Thymus (tissue), 14 donors: ENCODE measurements at places on chromosomes 12 and 14. TPM values are rescaled to one million over a fixed set of nuclear protein-coding genes. Genes with fewer than 3 reads are reported as not detected.
A peak's percentile ranks its signal among the peaks of the same experiment; 100 is the strongest.

DNA sequence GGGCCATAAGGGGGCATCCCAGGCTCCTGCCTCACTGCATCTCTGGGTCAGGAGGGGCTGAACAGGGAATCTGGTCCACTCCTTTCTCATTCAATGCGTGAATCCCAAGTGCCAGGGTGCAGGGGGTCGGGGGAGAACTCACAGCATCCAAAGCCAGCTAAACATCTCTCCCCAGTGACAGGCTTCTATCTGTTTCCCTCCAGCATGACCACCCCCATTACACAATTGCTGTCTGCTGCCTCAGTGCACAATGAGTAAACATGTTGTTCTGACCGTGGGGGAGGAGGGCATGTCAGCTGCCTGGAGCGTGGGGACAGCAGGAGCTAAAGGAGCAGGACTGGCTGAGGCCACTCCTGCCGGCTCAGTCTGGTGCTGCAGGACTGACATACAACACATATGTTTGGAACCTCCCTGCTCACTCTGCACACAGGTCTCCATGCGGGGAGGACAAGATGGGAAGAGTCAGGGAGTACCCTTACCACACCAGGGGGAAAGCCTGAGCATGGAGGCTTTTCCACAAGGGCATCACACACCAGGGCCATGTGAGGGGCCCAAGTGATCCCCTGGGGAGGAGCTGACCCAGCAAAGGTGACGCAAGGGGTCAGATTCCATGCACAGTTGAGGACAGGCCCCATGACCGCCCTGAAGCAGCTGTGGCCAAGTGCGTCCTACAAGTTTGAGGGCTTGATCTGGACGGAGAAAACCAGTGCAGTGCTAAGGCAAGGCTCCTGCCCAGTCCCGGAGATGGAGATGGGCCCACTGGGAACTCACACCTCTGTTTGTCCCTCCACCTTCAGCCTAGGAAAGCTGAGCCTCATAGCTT is 1.4 kb downstream of the TNS2 start:
- H3K4me1 ChIP-seq = peaks cover 47% of the 10 kb centered on the region
- H3K27ac ChIP-seq = peak overlapping the region; percentile 26
- no peaks in the 10 kb centered on the region for H3K36me3 ChIP-seq

DNA sequence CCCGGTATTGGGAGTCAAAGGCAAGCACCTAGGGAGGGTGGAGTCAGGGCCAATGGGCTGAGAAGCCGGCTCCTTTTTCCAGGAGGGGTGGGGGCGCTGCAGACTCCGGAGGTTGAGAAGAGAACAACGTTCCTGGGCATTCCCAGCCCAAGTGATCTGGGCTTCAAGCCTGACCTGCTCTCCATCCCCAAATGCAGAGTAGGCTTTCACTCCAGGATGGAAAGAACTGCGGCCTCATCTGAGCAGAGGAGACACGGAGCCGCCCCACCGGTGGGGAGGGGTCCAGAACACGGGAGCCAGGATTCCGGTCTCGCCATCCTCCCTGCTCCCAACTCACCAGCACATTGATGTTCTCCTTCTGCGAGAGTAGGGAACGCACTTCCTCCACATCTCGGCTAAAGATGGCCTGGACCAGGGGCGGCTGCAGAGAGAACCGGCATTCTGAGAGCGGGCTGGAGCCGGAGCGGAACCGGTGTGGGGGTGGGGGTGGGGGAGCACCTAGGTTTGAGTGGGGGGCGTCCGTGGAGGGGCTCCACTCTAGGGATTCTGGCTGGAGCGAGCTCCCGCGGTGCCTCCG is 605 bp downstream of the ANKRD52 start:
- H3K4me3 ChIP-seq = peak overlapping the region; percentile 97
- H3K27ac ChIP-seq = no peak overlapping the region
- DNase-seq = peak; percentile 37
- H3K27me3 ChIP-seq = no peaks in the 10 kb centered on the region
- peaks cover 28% of the 10 kb centered on the region for H3K36me3 ChIP-seq
- peaks cover 20% of the 10 kb centered on the region for H3K4me1 ChIP-seq

GRCh38 chr12:6943722-6944380 is at the start of the genes C12orf57 and RNU7-1:
Gene C12orf57, plus strand, starts transcription at chr12:6944022. Its CDS starts 100 bp downstream, at chr12:6944122.
Gene RNU7-1, plus strand, starts transcription at chr12:6943816.
- H3K4me3 ChIP-seq = peak within 1 kb of the TSS; percentile 60
- H3K27me3 ChIP-seq = no peaks in the 10 kb centered on the region
- H3K27ac ChIP-seq = peak within 1 kb of the TSS; percentile 100
- H3K36me3 ChIP-seq = peaks cover 8% of the 10 kb centered on the region
- DNase-seq = peak; percentile 93

TSPAN19 gene
- total RNA-seq = 0.05 TPM

KRT75 gene
- total RNA-seq = 0.14 TPM

NR2C1 gene
- total RNA-seq = 42.3 TPM
